ENCODE measurements at places on chromosomes 16 and 17.
A peak's percentile ranks its signal among the peaks of the same experiment; 100 is the strongest.

GRCh38 chr17:30326809-30327208, 7.0 kb downstream of the TMIGD1 start:
- DNase-seq: no peak

DNA sequence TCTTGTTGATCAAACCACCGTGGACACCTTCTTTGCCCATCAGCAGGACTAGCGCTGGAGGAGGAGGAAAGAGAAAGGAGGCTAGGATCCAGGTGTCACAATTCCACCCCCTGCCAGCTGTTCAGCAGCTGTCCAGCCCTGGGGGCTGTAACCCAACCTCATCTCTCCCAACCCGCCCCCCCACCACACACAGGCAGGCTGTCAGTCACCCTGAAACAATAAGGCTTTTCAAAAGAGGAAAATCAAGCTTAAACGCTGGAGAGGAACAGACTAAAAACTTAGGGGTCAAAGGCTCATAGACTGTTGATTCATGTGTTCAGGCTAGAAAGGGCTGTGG, 2.4 kb downstream of the PFN1 start:
- DNase-seq: no peak

GRCh38 chr17:63041251-63041650, 75.2 kb downstream of the TANC2 start:
- no peak for DNase-seq

DNA sequence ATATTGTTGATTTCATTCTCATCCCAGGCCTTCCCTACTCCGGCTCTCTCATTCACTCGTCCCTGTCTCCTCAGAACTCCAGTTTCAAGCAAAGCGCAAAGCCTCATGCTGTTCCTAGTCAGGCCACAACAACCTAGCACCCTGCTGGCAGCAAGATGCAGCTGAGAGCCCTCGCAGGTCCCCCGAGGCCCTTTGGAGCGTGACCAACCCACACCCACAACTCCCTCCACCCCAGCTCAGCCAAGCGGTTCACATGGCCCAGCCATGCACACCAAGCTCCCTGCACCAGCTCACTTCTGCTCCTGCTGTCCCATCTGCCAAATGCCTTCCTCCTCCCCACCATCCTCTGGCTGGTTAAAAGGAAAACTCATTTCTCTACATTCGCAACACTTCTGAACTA, 195.8 kb downstream of the IRX5 start:
- DNase-seq: no peak

DNA sequence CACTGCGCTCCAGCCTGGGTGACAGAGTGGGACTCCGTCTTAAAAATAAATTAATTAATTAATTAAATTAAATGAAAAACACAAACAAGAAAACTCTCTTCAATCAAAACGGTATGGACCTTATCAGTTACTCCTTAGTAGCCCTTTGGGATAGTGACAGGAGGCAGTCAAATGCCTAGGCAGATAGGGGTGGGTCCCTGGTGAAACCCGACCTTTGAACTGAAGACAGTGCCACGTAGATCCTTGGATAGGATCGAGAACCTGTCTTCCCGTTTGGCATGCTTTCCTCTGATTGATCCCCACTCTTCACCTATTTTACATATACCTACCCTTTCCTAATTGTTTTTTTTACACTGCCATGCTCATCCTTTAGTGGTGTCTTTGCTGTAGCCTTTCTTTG, 22.2 kb upstream of the DHRS7B start:
- no peak for DNase-seq

DNA sequence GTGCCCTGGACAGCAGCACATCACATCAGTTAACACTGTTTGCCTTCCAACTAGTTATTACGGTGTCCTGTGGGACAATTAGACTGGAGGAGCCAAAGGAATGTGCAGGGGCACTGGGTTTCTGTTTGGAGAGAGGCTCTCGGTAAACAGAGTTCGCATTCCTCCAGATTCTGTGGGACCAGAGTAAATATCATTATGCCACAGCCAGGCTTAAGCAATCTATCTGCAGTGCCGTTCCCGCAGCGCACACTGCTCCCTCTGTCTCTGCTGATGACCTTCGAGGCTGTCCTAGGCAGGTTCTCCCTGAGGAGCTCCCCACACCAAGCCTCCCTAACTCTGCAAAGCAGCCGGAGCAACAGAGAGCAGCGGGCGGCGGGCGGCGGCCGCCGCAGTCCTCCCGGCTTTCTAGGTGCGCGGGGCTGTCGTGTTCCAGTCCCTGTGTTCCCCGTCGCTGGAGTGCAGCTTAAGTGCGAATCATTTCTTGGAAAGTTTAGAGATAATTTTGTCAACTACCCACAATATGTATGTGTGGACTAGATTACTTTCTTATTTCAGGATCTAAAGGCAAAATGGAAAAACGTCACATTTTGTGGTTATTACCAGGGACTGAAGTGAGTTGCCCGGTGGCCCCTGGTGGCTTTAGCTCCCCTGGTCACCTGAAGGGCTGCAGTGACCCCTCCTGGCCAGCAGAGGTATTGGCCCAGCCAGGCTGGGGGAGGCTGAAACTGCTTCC, 43.3 kb downstream of the PGS1 start:
- peak; percentile 88 for DNase-seq

GRCh38 chr17:28532050-28532960, 20.1 kb downstream of the UNC119 start:
- no peak for DNase-seq

- DNase-seq: no peak
These were observed 17.3 kb upstream of the TBKBP1 start for GRCh38 chr17:47676510-47677165.

DNA sequence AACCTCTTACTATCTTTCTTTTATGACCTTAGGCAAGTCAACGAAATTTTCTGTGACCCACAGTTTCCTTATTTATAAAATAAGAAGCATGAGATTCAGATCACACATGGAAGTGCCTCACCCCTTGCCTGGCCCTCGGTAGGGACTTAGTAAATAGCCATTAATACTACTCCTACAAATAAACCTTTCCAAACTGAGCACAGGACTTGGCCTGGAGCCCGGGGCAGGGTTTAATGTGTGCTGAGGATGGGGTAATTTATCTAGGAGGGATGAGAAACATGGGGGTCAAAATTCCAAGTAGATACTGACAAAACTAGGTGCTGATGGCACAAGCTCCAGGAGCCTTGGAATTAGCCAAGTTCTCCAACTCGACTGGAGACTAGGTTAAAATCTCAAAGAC, 35.0 kb downstream of the PITPNC1 start:
- no peak for DNase-seq

- DNase-seq: no peak
These were observed 6.3 kb upstream of the GPS2 start for GRCh38 chr17:7321466-7321865.

DNA sequence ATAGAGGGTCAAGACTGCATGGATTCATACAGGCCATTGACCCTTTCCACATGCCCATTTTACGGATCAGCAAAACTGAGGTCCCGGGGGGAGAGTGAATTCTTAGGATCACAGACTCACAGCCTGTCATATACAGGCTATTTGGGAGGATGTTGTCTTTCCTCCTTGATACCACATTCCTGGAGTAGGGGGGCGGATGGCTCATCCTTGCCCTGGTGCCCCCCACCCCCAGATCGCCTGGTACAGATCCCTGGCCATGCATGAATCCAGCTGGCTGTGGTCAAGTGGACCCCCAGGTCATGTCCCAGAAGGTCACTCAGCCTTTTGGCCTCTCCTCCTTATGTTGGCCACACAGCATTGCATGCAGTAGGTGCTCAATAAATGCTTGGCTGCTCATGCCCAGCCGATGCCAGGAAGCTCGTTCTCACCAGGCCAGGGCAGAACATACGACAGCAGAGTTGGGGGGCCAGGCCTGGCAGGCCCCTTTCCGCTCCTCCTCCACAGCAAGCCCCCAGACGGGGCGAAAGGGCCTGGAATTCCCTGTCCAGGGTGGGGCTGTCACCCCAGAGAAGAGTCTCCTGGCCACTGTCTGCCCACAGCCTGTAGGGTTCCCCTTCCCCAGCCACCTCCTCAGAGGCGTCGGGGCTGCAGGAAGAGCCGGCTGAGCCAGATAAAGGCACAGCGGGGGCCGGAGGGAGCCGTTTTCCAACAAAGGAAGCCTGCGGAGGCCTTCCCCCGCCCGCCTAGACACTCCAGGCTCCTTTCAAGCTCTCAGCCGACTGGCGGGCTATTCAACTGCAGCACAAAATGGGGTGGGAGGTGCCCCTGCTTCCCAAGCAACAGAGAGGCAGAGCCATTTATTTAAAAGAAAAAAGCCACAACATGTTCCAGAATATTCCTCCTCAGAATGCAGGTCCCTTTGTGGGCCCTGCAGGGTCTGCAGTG, 215.7 kb upstream of the CIBAR2 start:
- DNase-seq: no peak

DNA sequence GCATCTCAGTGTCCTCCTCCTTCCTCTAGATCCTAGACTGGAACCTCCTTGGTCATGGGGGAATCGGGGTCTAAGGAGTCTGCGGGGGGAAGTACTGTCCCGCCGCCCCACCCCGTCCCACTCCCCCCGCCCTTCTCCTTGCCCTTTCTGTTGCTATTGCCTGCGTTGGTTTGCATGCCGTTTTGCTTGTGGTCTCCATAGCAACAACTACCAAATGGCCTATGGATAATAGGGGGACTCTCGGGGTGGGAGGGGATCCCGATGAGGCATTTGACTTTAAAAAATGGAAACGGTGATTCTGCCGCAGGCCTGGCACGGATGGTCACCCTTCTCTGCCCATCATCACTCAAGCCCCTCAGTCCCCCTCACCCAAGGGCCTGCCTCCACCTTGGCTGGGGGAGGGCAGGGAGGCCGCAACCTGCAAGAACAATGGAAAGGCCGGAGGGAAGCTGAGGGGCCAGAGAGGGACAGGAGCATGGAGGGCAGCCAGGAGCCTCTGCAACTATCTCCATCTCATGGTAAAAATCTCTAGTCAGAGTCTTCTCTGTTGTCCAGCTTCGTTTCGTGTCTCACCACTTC, 231.4 kb upstream of the TNRC6C start:
- DNase-seq: no peak

DNA sequence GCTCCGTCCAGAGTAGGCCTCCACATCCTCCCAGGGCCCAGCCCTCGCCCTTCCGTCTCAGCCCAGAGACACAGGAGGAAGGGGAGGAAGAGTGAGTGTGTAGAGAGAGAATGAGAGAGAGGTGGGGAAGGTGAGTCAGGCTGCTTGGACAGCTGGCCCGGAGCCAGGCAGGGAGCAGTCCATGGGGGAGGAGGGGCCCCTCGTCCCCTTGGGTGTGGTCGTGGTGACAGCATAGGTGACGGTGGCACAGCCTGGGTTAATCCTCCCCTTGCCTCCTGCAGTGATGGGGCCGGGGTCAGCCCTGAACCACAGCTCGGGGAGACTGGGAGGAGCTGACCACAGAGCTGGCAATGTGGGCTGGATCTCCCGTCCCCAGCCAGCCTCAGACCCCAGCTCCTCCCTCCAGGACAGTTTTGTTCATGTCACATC, 36.5 kb downstream of the FA2H start:
- no peak for DNase-seq

GRCh38 chr17:55895112-55895759, 144.4 kb downstream of the PCTP start:
- no peak for DNase-seq

GRCh38 chr17:70006159-70006558, 68.9 kb upstream of the KCNJ16 start:
- no peak for DNase-seq

DNA sequence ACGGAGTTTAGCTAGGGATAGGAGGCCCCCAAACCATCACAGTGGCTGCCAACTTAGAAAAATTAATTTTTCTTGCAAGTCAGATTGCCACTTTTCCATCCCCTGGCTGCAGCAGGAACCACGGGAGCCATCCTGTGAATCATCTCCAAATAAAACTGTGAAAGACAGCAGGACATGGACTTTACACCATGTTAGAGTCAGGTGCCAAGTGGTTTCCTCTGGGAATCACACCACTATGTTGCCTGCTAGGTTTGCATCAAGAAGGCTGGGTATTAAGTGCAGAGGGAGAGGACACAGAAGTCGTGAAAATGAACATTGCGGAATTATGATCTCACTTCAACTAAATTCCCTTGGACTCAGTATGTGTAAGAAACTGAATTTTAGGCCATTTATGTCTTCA, 471.3 kb upstream of the GOT2 start:
- DNase-seq: no peak

DNA sequence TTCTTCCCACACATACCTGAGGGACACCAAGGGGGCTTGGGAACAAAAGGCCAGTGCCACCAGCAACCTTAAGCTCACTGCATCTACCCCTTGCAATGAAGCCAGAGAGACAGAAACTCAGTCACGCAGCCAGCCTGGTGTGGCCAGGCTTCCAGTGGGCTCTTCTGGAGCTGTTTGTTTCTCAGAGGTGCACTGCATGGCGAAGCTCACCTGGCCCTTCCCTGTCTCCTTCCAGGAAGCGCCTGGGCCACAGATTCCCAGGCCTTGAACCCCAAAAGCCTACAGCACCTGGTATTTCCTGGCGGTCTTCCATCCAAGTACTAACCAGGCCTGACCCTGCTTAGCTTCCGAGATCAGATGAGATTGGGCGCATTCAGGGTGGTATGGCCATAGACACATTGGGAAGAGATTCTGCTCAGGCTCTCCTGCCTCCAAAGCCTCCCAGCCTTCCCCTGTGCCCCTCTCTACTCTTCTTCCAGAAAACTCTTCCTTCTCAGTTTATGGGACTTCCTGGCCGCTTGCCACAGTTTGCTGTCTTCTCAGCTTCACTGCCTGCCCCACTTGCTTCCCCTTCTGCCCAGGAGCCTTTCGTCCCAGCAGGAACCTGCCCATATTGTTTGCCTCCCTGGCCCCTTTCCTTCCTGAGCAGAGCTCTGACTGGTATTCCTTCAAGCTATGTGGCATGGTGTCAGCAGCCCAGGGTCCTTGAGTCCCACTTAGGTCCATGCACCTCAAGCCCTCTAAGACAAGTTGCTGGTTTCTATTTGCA, 1.6 kb downstream of the CISD3 start:
- DNase-seq: no peak

DNA sequence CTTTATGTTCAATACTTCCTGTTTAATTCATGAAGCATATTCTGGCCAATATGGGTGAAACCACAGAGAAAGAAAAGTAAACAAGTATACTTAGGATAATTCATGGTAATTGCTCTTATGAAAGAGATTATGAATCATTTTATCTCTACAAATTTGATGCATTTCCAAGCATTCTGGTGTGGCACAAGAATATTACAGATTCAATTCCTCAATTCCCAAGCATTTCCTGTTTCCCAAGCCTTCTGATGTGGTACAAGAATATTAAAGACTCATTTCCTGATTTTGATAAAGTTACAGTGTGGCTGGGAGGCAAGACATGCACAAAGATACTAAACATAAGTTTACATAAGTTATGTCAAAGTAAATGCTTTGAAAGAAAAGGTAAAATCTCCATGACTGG, 126.1 kb upstream of the NUDT7 start:
- no peak for DNase-seq

- no peak for DNase-seq
These were observed 39.6 kb upstream of the RCVRN start for GRCh38 chr17:9944704-9945103.

GRCh38 chr17:35028531-35029262, 34.8 kb downstream of the RFFL start:
- no peak for DNase-seq

All from GM12892 (cell line).